ENCODE measurements at places on chromosomes 3 and 15. TPM values are rescaled to one million over a fixed set of nuclear protein-coding genes. Genes with fewer than 3 reads are reported as not detected.
A peak's percentile ranks its signal among the peaks of the same experiment; 100 is the strongest.

GRCh38 chr3:161413127-161413854 is 42.0 kb upstream of the SPTSSB start:
- DNase-seq = no peak

- peak; percentile 82 for DNase-seq
Measured at GRCh38 chr3:189664311-189664710, 33.1 kb downstream of the TP63 start.

- no peak for DNase-seq
Measured at GRCh38 chr3:149160754-149161300, 31.4 kb downstream of the HPS3 start.

- no peak for DNase-seq
Measured at GRCh38 chr15:76070192-76070591, 10.4 kb downstream of the TMEM266 start.

Gene ANKUB1
- total RNA-seq = not detected

Gene WDR93
- under 0.01 TPM for total RNA-seq

Gene SMCO1
- total RNA-seq = under 0.01 TPM

Data from fibroblast of villous mesenchyme (primary cell).